ENCODE measurements at places on chromosomes 2 and 18.
A peak's percentile ranks its signal among the peaks of the same experiment; 100 is the strongest.

GRCh38 chr2:174606336-174606735 lies 8.7 kb upstream of the WIPF1 start:
- peak; percentile 61 for DNase-seq

DNA sequence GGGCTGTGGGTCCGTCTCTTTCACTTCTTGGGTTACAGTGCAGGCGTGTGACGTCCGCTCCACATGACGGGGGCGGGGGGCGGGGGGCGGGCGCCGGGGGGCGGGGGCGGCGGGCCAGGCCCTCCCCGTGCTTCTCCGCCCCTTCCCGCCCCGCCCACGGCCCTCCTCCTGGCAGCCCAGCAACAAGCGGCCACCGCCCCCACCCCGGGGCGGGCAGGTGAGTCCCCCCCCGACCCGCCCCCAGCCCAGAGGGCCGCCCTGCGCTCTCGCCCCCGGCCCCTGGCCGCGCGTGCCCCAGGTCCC lies 3.6 kb downstream of the ZNF516 start:
- DNase-seq, result peak; percentile 78

GRCh38 chr2:128693743-128694029 lies 375.0 kb upstream of the HS6ST1 start:
- no peak for DNase-seq

GRCh38 chr2:85516653-85517389 lies 22.1 kb upstream of the MAT2A start:
- no peak for DNase-seq

- DNase-seq, result peak; percentile 84
Observed at GRCh38 chr2:218979846-218980734, 4.9 kb downstream of the FEV start.

- no peak for DNase-seq
Observed at GRCh38 chr18:57436965-57437333, 1.8 kb downstream of the ONECUT2 start.

- peak; percentile 81 for DNase-seq
Observed at GRCh38 chr2:119218478-119219064, 5.1 kb upstream of the STEAP3 start.

DNA sequence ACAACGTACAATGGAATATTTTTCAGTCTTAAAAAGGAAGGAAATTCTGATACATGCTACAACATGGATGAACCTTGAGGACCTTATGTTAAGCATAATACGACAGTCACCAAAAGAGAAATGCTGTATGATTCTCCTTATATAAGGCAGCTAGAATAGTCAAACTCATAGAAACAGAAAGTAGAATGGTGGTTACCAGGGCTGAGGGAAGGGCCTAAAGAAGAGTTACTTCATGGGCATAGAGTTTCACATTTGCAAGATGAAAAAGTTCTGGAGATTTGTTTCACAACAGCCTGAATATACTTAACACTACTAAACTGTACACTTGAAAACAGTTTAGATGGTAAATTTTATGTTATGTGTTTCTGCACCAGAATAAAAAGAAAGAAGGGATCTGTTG lies 113.3 kb downstream of the GALNT1 start:
- DNase-seq, result no peak

DNA sequence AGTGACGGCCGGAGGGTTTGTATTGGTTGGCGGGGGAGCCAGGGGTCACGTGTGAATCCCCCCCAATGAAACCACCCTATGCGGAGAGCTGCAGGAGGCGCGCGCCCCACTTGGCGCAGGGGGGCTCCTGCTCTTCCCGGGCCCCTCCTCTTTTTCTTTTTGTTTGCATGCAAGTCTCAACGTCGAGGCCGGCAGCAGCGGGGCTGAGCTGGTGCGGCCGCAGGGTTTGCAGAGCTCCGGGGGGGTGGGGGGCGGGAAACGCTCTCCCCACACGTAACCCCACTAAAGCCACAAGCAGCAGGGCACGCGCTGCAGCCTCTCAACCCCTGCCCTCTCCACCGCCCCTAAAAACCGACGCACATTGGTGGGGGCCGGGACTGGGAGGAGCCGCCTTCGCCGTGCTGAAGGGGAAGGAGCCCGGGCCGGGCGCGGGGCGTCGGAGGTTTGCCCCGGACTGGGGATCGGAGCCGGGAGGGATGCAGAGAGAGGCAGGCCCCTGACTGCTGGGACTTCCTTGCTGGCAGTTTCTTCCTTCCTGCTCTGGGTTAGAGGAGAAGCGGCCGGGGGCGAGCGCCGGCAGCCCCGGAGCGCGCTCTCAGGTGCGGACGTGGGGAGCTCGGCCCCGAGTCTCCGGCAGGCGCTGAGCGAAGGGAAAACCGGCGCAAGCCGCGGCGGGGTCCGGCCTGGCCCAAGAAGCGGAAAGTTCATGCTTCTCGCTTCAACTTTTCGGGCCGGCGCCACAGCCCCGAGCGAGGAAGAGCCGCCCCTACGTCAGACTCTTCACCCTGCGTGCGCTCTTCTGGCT lies 864 bp downstream of the LBH start:
- peak; percentile 18 for DNase-seq

- no peak for DNase-seq
Observed at GRCh38 chr2:70024284-70024683, 62.9 kb upstream of the ASPRV1 start.

DNA sequence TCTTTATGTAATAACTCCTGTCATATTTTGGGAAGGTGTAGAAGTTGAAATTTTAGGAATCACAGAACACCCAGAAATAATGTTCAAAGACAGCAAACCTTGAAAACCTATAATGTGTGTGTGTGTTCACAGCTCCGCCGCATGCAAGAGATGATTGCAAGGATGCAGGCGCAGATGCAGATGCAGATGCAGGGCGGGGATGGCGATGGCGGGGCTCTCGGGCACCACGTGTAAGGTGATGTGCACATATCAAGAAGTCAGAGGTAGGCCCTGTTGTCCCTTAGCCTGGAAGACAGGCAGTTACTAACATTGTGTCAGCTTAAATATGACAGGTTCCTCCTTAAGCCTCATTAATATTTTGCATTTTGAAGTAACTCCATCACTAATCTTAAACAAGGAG lies 6.1 kb upstream of the FARP2 start:
- DNase-seq, result no peak

DNA sequence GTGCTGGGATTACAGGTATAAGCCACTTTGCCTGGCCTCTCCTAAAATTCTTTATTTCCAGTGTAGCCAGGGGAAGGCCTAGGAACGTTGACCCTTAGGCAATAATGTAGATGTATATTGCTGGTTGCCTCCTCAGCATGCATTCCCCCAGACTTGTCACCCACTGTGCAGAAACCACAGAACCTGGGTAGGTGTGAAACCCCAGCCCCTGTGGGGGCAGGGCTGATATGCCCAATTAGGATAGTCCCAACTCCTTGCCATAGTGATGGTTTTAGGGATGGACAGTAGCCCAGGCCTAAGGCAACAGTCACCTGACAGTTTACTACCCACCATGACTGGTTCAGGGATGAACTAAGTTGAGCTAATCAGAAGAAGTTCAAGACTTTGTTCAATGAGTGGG lies 57.7 kb downstream of the TMEM247 start:
- DNase-seq, result no peak

DNA sequence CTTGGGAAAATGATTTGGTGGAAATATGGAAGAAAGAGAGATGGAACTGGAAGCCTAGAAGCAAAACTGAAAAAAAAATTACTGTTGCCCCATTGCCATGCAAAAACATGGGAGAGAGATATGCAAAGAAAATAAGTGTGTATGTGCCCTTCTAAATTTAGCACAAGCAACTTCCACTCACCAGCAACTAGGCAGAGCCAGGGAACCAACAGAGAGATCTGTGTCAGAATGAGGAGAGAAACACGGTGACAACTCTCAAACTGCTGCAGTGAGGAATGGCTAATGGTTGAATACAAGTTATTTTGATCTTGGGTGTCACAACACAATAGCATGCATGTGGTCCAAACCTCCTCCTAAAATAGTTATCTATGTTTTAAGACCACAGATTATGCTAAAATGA lies 10.9 kb downstream of the DSC2 start:
- DNase-seq, result no peak

GRCh38 chr2:50143822-50144575 lies 887.9 kb downstream of the NRXN1 start:
- DNase-seq, result peak; percentile 64

DNA sequence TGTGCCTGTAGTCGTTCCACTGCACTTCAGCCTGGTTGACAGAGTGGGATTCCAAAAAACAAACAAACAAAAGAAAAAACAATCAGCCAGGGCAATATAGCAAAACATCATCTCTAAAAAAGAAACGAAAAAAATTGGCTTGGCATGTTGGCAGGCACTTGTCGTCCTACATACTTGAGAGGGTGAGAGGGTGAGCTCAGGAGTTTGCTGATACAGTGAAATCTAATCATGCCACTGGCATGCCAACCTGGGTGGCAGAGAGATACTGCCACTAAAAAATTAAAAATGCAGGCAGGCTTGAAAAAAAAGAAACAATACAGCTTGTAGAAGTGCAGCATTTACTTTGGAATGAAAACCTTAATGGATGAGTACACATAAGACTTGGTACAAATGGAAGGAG lies 282.9 kb upstream of the RGPD4 start:
- DNase-seq, result peak; percentile 15

GRCh38 chr18:49030138-49030537 lies 79.4 kb upstream of the SMAD7 start:
- DNase-seq, result no peak

GRCh38 chr2:188196343-188197008 lies 95.2 kb upstream of the GULP1 start:
- DNase-seq, result no peak

DNA sequence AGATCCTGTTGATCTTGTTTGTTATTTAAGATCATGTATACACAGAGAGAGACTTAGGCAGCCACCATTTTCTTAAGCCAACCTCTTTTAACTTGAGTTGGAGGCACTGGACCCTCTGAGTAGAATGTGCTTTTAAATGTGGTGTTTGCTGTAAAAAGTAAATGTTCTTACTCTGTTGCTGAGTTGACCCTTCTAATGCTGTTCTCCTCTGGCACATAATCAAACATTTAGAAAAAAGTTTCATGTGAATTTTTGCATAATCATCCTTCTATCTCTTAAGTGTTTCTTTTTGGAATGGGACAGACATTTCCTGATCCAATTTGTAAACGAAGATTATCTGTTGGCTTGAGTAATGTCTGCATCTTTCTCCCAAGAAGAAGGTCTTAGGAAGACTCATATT lies 255.1 kb upstream of the ETAA1 start:
- DNase-seq, result no peak

- no peak for DNase-seq
Observed at GRCh38 chr2:172285010-172285621, 142.3 kb upstream of the ITGA6 start.

- no peak for DNase-seq
Observed at GRCh38 chr18:32326450-32327308, 136.8 kb downstream of the MEP1B start.

- DNase-seq, result no peak
Observed at GRCh38 chr2:120238728-120239487, 13.7 kb upstream of the RALB start.

DNA sequence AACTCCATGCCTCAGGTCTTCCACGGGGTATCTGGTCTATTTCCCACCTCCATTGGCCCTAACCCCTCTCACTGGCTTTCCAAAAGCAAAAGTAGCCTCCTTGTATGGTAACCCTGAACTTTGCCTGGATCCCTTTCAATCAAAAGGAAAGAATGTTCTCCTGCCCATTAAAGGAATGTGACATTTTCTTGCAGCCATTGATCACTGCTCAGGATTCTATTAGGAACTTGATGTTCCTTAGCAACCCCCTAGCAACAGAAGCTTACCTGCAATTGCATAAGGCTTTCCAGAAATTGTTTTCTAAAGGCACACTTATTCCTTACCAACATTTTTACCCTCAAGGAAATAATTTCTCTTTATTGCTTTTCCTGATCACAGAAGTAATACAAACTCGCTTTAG lies 91.4 kb upstream of the AGAP1 start:
- DNase-seq, result no peak

DNA sequence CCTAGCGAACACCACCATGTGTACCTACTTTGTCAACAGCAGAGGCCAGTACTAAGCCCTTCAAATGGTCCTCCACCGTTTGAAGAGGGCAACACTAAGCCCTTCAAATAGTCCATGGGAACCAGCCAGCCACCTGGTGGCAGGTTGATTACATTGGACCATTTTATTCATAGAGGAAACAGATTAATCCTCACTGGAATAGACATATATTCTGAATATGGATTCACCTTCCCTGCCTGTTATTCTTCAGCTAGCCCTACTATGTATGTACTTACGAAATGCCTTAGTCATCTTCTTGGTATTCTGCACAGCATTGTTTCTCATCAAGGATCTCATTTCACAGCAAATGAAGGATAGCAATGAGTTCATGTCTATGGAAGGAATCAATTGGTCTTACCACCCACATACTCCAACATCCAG lies 10.0 kb upstream of the ZNF396 start:
- DNase-seq, result peak; percentile 25

DNA sequence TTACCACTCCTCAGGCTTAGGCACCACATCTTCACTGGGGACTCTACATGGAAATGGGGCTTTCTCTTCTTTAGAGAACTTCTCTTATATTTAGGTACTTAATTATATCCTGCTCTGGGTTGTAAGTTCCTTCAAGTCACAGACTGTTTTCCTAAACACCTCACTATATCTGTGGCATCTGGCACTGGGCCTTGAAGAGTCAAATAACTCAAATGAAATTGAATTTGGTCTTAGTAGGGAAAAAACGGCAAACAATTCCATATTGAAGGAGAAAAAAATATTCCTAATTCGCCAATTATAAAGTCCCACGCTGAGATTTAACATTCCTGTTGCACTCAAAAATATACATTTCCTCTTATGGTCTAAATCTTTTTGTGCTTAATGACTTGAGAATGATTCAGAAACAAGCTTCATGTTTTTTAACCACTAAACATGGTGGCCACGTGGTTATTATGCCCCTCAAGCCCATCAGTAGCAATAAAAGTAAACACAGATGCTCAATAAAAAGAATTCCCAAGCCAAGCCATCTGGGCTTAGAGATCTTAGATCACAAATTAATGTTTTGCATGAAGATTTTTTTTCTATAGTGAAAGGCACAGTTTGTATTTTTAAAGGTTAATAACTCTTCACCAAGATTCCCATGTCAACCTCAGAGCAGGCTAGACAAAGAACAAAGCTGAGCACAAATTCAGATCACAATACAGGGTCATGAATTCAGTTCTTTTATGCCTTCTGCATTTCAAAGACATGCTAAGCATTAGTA lies 105.5 kb upstream of the SYT4 start:
- DNase-seq, result no peak

GRCh38 chr2:160384791-160385190 lies 108.8 kb downstream of the RBMS1 start:
- no peak for DNase-seq

DNA sequence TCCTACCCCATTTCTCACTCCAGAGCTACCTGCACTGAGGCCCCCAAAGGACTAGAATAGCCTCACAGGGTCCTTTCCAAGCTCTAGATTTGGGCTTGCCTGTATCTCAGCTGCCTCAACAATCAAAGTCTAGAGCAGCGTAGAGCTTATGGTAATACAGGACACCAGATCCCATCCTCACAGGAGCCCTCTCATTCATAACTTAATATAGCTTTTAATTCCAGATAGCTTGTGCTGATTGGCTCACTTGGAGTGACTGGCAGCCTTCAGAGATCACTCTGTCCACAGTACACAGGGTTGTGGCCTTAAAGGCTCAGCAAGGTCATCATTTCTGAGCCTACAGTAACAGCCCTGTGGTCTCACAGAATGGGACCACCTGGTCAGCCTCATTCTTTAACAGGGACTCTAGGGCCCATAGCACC lies 51.4 kb downstream of the ZFP36L2 start:
- DNase-seq, result peak; percentile 61
